ENCODE measurements at places on chromosomes 5 and 9.
A peak's percentile ranks its signal among the peaks of the same experiment; 100 is the strongest.

DNA sequence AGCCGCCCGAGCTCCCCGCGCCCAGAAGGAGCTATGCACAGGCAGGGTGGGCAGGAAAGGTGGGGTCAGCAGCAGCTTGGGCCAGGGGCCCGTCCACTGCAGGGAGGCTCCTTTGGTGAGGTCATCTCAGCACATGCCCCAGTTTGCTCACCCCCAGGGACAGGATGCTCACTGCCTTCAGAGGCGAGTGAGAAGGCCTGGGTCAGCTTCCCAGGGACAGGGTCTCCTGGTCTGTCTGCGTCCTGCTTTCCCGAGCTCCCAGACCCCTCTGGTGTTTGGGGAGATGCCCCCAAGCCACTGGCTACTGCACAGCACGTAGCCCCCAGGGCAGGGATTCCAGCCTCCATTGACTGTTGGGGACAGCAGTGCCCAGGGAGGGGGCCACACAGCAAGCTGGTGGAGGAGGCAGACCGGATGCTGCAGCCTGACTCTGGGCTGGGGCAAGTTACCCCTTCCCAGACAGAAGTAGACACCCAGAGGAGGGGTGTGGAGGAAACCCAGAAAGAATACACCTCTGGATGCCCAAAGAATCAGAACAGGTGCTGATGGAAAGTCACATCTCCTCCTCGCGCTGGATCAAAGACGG lies 581 bp upstream of the SARDH start:
- DNase-seq: no peak

DNA sequence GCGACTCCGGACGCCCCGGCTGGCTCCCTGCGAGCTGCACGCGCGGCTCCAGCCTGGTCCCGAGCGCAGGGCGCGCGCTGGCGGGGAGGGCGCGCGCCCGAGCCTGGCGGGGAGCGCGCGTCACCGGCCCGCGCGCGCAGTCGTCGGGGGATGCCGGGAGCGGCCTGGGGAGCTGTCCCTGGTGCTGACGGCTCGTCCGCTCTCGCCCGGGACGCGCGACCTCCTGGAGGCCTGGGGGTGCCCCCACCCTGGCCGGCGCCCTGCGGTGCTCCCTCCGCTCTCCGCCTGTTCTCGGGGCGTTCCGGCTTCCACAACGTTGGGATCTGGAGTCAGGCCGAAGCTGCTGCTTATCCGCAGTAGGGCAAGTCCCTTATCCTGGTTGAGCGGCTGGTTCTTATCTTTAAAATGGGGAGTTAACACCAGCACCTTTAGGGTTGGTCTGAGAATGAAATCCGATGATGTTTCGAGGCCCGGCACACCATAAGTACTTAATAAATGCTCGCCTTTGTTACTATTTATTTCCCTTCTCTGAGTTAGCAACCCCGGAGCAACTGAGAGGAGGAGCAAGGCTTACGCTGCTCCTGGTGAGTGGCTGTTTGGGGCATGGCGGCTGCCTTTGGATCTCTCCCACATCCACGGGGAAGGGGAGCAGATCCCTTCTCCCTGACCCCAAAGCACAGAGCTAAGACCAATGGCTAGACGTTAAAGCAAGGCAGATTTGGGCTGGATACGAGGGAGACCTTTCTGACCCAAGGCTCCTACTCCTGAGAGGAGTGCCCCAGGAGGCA lies at the start of gene FAM163B:
TSS of gene FAM163B (minus strand) at position 79 of the 788 bp plus-strand sequence. CDS start 29,166 bp downstream, outside the sequence.
- no peak for DNase-seq

DNA sequence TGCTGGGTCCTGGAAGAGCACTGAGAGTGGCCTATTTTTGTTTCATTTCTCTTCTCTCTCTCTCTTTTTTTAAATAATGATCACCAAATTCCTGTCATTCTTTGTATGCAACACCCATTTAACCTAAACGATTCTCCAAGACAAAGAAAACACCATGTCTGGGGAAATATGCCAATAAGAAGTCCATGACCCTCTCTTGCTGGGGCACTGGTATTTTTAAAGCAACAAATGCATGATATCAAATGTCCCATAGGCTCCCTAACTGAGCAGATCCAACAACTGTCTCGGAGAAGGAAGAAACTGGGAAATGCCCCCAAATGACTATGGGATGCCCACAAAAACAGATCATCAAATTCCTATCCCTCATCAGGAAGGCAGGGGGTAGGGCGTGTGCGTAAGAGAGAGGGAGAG lies 567.4 kb downstream of the CCDC171 start:
- no peak for DNase-seq

- DNase-seq: no peak
Measured at GRCh38 chr5:147887026-147887627, 8.6 kb downstream of the SCGB3A2 start.

DNA sequence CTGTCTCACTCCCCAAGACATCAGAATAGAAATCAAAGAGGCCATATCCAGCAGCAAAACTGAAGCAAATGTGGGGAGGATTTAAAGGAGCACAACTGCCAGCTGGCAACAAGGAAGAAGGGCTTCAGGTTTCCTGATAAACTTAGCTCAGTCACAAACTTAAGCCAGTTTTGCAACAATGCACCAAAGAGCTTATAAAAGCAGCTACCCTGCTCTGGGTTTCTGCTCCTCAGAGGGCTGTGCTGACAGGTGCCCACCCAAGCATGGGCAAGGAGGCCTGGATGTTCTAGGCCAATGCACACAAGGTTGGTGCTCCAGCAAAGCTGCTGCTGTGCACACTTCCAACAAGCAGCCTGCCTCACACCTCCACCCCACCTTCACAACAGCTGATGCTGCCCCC lies 132.9 kb downstream of the SIL1 start:
- DNase-seq: no peak

DNA sequence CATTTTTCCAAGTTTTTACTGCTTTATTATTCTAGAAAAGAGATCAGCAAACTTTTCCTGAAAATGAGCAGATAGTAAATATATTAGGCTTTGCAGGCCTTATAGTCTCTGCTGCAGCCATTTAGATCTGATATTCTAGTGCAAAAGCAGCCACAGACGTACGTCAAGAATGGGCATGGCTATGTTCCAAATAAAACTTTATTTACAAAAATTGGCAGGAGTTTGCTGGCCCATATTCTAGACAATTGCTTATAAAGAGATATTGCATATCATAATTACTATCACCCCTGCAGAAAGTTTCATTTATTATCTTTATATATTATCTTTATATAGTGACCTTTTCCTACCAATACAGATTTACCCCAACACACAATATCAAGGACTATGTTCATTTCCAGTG lies 161.9 kb upstream of the ACOT12 start:
- DNase-seq: no peak

GRCh38 chr9:133125941-133126696 lies 5.1 kb upstream of the RALGDS start:
- DNase-seq: peak; percentile 58

Measured in CD4-positive, alpha-beta T cell treated with Interleukin-1 beta for 1 hour (primary cell).